ENCODE measurements at places on chromosomes 7 and 10.

DNA sequence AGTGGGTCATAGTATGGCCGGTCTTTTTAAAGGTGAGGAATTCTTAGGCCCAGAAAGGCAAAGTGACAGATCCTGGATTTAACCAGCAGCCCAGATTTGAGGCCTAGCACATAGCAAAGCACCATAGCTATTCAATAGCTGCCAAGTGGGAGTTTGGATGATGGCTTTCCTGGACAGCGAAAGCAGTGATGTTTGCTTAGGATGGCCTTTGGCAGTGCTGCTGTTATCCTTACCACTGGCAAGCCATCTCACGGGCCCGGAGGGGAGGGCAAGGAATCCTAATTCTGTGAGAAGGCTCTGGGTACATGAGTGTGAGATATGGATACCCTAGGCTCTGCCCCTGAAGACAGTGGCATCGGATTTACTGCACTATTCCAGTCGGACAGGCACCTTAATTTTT, 50.4 kb downstream of the TCF7L2 start:
- no peak for DNase-seq

GRCh38 chr7:150904011-150904909, 51.9 kb downstream of the AOC1 start:
- DNase-seq = no peak

DNA sequence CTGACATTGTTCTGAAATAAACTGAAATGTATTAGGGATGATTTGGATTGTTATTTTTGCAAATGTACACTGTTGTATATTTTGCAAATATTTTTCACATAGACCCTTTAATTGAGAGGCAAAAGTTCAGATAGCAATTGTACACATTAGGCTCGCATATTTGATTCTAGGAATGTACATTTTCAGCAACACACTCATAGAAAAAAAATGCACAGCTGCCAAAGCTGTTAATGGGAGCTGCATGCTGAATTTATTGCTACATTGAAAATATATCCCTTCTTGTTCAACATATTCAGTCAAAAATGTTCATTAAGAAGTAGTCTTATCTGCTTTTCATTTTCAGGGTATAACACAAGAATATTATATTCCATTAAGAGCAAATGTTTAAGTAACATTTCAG, 512.9 kb downstream of the ATRNL1 start:
- no peak for DNase-seq

DNA sequence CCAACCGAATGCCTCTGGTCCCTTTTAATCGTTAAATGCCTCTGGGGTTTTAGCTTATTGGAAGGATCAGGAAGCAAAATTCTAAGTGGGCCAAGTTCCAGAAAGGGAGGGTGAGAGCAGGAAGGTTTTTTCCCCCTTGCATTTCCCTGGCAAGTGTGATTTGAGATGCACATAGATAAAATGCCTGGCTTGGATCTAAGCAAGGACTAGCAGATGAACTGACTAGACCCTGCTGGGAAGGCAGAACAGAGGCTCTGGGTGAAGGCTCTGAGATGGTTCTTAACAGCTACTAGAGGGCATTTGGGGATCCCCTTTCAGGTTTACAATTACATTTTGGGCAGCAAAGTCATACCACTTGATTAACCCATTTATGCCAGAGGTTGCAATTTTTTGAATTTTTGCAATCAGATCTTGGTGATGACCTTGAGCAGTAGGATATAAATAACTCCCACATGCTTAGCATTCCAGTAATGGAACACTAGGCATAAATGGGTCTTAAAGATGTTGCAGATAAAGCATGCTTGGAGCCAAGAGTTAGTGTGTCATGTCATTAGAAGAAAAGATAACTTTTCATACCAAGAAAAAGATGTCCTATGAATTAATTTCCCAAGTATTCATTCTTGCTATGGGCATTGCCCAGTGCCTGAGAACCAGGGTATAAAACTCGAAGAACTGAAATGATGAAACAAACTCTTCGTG, 205.9 kb downstream of the SEC23IP start:
- DNase-seq = no peak

- DNase-seq = no peak
Observed at GRCh38 chr7:33940503-33940902, 35.2 kb downstream of the BMPER start.

GRCh38 chr7:151035026-151035717, 6.9 kb downstream of the ABCB8 start:
- DNase-seq = no peak

GRCh38 chr10:76563286-76563685, 1074.3 kb downstream of the KCNMA1 start:
- DNase-seq = no peak

- DNase-seq = peak; percentile 3
Observed at GRCh38 chr10:109933984-109934565, 10.8 kb upstream of the XPNPEP1 start.

GRCh38 chr7:40622941-40623501, 488.2 kb downstream of the SUGCT start:
- DNase-seq = no peak

- DNase-seq = no peak
Observed at GRCh38 chr10:104396581-104396980, 42.9 kb downstream of the CFAP58 start.

- DNase-seq = no peak
Observed at GRCh38 chr10:108561649-108562048, 1361.7 kb downstream of the XPNPEP1 start.

DNA sequence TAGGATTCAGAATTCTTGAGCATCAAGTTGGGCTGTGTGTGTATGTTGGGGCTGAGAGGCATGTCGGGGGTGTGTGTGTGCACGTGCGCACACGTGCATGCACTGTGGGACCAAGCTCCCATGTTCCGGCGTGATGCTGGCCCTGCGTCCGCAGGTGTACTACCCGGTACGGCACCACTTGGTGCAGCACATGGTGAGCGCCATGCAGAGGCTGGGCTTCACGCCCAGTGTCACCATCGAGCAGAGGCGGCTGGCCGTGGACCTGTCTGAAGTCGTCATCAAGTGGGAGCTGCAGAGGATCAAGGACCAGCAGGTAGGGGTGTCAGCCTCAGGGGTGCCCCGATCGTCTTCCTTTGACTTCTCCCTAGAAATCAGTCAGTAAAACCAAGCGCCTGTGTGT, 77.7 kb downstream of the TRRAP start:
- DNase-seq = no peak

DNA sequence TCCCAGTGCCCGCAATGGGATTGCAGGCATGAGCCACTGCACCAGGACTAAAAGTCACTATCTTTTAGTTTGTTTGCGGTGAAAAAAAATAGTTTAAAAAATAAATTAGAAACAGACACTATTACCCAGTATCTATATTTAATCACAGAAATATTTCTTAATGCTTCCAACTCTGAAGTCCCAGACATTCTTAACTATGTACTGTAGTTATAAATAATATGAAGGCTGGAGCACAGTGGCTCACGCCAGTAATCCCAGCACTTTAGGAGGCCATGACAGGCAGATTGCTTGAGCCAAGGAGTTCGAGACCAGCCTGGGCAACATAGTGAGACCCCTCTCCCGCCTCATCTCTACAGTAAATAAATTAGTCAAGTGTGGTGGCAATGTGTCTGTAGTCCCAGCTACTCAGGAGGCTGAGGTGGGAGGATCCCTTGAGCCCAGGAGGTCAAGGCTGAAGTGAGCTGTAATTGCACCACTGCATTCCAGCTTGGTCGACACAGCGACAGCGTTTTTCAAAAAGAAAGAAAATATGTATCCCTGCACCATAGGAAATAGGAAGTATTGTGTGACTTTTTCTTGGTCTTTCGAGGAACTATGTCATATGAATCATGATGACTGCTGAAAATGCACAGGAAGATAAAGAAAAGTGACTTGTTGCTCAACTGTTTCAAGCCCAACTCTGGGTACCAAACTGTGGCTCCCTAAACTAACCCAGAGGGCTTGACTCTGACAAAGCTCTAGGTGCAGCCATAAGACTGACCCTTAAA, 74.9 kb upstream of the STEAP1B start:
- no peak for DNase-seq

GRCh38 chr7:5139998-5140397, 50.0 kb upstream of the WIPI2 start:
- no peak for DNase-seq
